ENCODE measurements at places on chromosomes 3 and 15.

- DNase-seq = no peak
These were observed 57.9 kb downstream of the ADCY5 start for GRCh38 chr3:123390865-123391600.

- no peak for DNase-seq
These were observed 620.8 kb upstream of the MDFIC2 start for GRCh38 chr3:70933105-70933810.

- DNase-seq = no peak
These were observed 36.7 kb downstream of the FLNB start for GRCh38 chr3:58044691-58045483.

- DNase-seq = no peak
These were observed 69.0 kb downstream of the ANKRD28 start for GRCh38 chr3:15728766-15729165.

DNA sequence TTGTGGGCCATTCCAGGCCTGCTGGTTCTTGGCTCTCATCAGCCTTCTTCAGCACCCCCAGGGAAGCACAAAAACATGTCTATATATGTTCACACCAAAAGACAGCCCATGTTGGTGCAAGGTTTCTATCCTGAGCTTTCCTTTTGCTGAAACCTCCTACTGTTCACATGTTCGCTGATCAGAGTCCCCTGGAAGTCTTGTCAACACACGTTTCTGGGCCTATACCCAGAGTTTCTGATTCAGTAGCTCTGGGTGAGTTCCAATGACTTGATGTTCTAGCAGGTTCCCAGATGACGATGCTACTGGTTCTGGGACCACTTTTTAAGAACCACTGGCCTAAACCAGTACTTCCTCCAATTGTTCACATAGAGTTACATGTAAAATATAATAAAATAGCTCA is 46.0 kb downstream of the SUCNR1 start:
- no peak for DNase-seq

DNA sequence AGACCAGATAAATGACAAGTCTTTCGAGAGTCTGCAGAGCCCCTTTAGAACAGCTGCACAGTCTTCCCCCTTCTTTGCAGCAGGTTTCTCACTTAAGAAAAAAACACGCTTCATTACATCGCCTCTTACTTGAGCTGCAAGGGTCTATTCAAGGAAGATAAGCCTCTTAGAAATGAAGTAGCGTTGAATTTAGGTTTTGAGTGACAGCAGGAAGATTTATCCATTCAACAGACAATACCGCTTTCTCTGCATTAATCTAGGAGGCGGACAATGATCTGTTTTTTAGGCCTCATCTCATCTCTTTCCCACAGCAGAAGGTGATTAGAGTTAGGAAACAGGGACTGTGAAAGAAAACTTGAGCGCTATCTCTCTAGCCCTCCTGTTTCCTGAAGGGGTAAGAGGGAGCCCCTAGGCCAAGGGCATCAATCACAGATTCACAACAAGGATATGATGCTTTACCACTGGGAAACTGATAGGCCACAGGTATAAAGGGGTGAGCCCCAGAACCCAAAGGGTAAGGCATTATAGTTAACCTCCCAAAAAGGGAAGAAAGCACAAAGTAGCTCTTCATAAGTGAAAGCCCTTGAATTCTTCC is 84.3 kb downstream of the MECOM start:
- no peak for DNase-seq

- no peak for DNase-seq
These were observed 9.6 kb upstream of the LIPH start for GRCh38 chr3:185561958-185562357.

GRCh38 chr15:75095594-75095993 is 72.2 kb downstream of the PPCDC start:
- no peak for DNase-seq

- no peak for DNase-seq
These were observed 355.1 kb downstream of the CLSTN2 start for GRCh38 chr3:140290105-140290504.

GRCh38 chr3:104564045-104564643 is 802.6 kb upstream of the ALCAM start:
- DNase-seq = peak; percentile 78

GRCh38 chr3:53420831-53421230 is 73.5 kb upstream of the DCP1A start:
- no peak for DNase-seq

GRCh38 chr3:127006781-127007436 is 24.0 kb downstream of the PLXNA1 start:
- DNase-seq = peak; percentile 40

DNA sequence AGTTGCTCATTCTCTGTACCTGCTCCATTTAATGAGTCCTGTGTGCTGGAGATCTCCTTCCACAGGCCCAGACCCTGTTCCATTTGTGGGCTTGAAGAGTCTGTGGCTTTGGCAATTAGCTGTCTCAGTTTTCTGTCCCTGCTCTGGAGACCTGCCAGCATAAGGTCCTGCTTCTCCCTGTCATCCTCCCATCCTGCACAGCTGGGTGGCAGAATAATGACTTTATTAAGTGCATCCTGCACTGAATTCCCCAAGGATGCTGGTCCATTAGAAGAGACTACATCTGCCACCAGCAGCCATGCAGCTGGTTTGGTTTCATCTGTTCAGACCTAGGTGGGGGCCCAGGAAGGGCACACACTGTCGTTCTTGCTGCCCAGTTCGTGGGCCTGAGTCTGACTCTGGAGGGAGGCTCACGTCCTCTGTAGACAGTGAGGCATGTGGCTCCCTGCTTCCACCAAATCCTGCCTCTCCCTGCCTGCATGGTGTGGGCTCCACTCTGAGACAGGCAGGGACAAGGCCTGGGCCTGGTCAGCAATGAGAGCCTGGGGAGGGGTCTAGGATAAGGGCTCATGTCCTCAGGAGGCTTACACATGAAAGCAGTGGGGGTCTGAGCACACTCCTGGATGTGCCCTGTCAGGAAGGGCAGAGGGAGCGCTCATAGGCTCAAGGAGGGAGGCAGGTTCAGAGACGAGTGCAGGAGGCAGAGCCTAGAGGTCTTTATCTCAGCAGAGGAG is 78.4 kb upstream of the PRR23E start:
- no peak for DNase-seq

DNA sequence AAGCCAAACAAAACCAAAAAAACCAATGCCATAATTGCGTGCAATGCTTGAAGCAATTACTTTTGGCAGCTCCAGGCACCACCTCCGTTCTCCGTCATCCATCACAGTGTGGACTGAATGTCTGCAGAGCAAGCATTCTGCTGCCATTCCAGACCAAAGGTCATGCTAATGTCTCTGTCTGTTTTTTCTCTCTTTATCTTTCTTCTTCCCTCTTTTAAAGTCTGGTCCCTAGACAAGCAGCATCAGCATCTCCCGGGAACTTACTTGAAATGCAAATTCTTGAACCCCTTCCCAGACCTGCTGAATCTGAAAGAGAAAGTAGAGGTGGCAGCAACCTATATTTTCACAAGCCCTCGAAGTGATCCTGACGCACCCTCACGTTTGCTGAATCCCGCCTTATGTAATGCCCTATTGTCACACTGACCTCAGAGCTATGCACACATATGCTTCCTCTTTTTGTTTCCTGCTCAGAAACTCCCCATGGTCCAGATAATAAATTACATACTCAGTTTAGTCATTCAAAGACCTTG is 297.3 kb upstream of the PROK2 start:
- DNase-seq = no peak

DNA sequence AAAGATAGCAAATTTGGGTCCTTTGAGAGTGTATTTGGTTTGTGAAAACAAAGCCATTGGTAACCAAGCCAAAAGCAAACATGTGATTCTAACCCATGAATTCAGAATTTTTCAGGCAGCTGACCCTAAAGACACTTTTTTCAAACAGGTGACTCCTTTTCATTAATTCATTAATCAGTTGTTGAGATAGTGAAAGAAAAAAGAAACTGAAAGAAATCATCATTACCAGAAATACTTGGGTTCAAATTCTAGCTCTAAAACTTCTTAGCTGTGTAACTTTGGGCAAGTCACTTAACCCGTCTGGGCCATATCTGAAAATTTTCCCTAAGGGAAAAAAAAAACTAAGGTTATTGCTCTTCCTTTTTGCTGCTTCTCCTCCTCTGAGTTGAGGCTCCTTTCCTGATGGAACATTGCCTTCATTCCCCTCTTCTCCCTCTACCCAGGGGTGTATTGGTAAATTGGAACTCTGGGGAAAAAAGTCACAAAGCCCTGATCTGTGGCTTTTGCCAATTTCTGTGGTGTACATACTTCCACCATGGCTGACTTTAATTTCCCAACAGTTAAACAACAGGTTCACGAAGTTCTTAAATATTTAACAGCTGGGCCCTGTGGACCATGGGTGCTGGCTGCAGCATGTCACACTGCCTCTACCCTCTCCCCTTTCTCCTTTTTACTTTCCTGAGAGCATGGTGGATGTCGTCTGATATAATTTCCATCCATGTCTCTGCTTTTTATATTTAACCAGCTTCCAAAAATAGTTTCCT is 120.3 kb downstream of the ASB7 start:
- no peak for DNase-seq
